Activated CD4-positive, alpha-beta memory T cell treated with anti-CD3 and anti-CD28 coated beads, Interleukin-2, amount 10 ng/mL, durations not matched to agents 7 days and 5 days (primary cell): ENCODE measurements at places on chromosomes 7 and 10. TPM values are rescaled to one million over a fixed set of nuclear protein-coding genes. Genes with fewer than 3 reads are reported as not detected.

DNA sequence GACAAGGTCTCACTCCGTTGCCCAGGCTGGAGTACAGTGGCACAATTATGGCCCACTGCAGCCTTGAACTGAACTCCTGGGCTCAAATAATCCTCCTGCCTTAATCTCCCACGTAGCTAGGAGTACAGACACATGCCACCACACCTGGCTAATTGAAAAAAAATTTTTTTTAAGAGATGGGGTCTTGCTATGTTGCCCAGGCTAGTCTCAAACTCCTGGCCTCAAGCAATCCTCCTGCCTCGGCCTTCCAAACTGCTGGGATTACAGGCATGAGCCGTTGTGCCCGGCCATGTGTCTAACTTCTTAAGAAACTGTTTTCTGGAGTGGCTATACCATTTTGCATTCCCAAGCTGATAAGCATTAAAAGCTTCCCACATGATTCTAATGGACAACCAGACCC, 9.5 kb upstream of the EFCAB10 start:
- no peak for DNase-seq

DNA sequence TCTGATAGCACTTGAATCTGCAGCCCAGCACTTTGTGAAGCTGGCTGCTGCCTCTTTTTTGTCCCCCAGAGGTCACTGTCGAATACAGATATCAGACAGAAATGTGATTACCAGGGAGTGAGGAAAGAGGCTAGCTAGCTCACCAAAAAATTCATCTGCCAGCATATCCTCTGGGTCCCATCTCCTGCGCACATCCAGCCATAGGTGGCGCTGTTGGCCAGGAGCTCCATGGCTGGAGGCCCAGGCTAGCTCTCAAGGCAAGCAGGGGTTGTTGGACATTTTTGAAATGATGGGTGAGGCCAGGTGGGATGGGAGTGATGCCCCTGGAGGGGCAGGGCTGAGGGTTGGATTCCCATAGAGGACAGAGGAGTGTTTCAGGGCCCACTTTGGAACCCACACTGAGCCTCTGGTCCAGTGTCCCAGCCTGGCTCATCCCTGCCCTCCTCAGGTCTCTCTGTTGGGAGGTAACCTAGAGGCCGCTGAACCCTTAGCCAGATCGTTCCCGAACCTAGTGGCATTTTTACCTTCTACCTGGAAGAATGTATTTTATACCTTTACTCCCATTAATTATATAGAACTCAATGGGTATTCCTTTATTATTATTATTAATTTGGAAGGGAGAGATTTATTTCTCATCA, 14.8 kb downstream of the DPCD start:
- peak; percentile 81 for DNase-seq

DNA sequence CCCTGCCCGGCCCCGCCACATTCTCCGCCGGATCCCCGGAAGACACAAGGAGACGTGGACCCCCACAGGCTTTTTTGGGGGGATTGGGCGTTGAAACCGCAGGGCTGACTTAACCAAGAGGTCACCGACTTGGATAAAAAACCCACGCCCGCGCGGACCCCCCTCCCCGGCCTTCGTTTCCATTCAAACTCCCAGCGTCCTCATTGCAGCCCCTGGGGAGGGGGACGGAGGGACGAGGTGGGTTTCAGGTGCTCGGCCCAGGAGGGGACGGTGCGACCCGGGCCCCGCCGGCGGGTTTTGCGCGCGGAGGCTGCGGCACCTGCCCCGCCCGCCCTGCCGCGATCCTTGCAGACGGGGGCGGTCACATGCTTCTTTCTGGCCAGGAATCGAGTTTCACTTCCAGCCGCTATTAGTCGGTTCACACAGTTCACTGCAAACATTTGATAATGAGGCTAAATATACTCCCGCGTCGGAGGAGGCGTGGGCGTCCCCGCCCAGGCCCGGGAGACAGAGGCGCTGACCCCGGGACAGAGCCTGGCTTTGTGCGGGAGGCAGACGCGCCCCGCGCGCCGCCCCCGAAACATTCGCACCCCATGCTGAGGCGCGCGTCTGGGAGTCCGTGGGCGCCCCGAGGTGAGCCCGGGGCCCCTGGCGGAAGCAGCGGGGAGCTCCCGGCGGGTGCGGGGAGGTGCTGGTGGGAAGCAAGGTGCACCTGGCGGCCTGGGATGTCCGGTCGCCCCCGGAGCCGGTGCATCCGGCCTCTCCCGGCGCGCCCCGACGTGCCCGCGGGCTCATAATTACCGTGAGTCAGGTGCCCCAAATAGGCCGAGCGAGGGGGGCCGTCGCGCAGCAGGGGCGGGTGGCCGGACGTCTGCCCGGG, 2.7 kb upstream of the PDGFA start:
- peak; percentile 28 for DNase-seq

DNA sequence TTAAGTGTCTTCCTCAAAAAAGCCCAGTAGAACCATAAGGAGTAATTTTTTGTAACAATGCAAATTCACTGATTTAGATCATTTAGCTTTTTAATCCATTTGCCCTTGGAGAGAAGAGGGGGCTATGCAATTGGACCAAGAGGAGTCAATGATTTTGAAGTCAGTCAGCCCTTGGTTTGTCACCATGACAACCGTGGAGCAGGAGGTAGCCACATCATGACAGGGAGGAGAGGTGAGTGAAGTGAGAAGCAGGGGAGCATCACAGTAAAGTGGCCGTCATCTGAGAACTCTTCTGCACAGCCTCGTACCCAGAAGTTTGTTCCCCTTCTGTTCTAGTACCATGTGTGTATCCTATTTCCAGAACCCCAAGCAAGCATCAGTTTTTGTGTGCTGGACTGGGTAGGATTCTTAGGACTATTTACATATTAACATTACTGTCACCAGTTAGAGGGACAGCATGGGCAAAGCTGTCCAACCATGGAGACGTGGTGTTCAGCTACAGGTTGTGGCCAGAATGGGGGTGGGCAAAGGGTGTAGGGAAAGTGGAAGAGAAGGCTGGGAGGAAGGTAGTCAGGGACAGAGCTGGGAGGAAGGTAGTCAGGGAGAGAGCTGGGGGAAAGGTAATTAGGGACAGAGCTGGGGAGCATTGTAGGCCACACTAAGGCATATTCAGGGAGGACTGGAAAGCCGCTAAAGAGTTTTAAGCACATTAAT, 13.1 kb downstream of the UBE3C start:
- DNase-seq, result no peak

DNA sequence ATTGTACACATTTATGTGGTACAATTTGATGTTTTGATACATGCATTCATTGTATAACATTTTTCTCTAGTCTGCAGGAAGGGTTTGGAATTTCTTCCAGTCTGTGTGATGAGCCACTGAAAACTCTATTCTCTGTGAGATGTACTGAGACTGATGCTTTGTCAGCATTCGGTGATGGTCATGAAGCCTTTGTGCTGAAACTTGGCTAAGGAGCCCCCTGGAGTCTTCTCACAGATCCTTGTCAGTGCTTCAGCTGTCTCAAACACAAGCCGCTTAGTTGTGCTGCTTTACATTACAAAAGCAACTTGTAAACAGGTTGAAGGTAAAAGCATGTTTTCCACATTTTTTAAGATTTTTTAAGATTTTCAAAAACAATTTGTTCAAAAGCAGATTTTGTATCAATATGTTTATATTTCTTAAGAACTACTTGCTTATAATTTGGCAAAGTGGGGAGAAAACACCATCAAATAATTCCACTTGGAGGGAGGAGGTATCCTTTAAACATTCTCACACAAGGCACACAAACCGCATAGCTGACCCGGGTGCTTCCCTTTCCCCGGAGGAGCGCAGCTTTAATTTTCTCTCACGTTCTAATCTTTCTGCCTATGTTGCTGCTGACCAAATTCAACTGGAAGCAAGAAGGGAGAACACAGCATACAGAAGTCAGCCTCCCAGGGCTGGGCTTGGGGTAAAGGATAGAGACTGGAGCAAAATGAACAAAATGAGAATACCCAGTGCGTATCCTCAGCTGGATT, 249.8 kb upstream of the VSTM2A start:
- no peak for DNase-seq

- DNase-seq, result no peak
Measured at GRCh38 chr7:4460597-4460996, 221.5 kb upstream of the FOXK1 start.

DNA sequence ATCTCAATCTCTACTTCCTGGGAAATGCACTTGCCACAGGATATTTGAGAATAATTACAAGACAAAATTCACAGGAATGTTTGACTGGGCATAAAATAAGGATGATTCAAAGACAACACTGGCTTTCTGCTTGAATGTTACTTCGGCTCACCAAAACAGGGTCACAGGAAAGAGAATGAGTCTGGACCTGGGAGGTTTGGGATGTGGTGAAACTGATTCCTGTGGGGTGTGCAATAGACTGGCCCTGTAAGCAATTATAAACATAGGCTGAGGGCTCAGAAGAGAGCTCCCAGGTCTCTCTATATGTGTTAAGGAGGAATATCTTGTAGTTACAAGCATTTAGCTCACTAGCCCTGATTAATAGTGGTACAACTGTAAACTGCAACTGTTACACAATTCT, 613.9 kb upstream of the CELF2 start:
- no peak for DNase-seq

The MMP21 gene
- total RNA-seq, result not detected

The WAPL gene
- 47.5 TPM for total RNA-seq
